ENCODE measurements at places on chromosomes 4 and X.

- DNase-seq = no peak
Observed at GRCh38 chrX:13412208-13412600, 92.4 kb upstream of the ATXN3L start.

DNA sequence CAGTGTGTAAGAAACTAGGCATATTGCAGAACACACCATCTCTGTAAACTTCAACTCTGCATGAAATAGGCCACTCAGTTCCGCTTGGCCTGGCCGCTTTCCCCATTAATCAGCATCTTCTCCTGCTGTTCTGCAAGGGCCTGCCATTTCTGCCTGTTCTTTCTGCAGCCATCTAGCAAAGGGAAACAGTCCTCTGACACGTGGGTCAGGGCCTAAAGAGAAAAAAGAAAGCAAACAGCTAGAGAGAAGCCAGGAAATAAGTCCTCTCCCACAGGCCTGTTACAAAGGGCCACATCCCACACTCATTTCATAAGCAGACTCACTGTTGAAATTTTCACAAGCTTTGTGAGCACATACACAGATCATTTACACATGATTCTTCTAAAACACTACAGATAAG is 130.1 kb downstream of the PDE5A start:
- no peak for DNase-seq

GRCh38 chrX:135543924-135544323 is 23.5 kb downstream of the INTS6L start:
- no peak for DNase-seq

DNA sequence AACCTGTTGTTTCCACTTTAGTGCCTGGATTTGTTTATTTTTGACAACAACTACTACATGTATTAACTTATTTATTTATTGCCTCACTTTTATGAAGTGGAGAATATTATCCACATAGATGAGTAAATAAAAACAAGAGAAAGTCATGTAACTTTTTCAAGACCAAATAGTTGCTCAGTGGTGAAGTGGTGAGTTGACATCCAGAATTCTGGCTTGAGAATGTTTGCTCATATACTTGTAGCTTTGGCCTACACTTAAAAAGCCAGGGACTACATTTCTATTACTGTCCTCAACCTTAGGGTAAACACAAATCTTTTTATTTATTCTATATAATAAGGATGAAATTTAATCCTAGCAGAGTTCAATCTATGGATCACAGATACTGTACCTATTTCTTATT is 47.7 kb upstream of the GALNTL6 start:
- DNase-seq = no peak

- no peak for DNase-seq
Observed at GRCh38 chr4:1043162-1043561, 31.7 kb downstream of the FGFRL1 start.

DNA sequence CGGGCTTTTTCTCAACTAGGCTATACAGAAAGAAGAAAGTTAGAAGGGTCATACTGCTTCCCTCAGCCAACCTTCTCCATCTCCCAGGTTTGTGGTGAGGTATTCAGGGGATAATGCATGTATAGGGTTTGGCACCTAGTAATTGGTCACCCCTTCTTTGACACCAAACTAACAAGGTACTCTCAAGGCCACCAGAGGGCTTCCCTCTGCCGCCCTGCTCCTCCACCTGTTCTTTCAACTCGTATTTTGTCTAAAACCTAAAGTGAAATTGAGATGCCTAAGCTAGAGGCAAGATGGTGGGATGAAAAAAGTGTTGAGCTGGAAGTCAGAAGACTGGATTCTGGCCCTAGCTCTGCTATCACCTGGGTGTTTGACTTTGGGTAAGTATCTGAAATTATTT is 22.0 kb downstream of the CT47C1 start:
- DNase-seq = no peak

- no peak for DNase-seq
Observed at GRCh38 chrX:9656277-9656676, 109.4 kb downstream of the GPR143 start.

DNA sequence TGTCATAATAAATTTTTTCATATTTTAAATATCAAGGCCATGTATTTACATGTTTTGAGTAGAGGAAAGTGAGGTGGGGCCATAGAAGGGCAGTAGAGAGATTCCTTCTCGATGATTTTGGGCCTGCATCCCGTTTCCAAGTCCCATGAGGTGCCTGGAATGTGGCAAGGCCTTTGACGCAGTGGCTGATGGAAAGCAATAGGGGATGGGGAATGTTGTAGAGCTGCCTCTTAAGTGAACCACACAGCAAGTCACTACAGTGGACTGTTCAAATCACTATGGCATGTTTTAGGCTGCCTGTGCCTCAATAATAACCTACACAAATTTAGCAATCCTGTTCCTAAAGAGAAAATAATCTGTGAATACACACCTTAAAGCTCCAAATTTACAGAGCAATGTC is 48.3 kb downstream of the ANXA5 start:
- DNase-seq = no peak

DNA sequence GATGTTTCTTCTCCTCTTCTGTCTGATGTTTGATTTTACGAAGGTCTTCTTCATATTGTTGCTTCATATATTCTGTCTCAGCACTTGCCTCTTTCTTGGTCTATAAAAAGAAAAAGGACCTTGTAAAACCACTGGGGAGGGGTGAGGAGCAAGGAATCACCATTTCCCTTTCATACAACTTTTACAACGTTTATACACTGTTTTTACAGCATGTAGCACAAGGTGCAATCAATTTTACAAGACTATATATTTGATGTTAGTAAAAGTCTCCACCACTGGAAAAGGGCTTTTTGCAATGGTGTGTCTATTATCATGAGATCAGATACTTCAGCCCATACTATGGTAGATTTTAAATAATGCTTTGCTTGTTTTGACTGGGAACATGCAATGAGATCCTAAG is 76.3 kb downstream of the FAM184B start:
- no peak for DNase-seq

DNA sequence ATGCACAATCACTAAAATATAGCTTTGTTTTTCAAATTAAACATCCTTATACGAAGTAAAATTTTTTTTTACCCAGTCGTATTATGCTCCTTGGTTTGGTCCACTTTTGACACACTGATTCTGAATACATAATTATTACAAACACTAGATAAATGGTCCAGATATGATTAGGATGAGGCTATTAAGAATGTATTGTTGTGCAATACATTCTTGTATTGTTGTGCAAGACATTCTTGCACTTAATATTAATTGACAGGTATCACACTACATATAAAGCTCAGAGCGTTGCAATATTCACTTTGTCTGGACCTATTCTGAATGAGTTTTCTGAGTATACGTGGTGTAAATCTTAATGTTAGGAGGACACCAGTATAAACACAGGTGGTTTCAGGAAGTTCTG is 464.0 kb downstream of the CFAP47 start:
- DNase-seq = no peak

DNA sequence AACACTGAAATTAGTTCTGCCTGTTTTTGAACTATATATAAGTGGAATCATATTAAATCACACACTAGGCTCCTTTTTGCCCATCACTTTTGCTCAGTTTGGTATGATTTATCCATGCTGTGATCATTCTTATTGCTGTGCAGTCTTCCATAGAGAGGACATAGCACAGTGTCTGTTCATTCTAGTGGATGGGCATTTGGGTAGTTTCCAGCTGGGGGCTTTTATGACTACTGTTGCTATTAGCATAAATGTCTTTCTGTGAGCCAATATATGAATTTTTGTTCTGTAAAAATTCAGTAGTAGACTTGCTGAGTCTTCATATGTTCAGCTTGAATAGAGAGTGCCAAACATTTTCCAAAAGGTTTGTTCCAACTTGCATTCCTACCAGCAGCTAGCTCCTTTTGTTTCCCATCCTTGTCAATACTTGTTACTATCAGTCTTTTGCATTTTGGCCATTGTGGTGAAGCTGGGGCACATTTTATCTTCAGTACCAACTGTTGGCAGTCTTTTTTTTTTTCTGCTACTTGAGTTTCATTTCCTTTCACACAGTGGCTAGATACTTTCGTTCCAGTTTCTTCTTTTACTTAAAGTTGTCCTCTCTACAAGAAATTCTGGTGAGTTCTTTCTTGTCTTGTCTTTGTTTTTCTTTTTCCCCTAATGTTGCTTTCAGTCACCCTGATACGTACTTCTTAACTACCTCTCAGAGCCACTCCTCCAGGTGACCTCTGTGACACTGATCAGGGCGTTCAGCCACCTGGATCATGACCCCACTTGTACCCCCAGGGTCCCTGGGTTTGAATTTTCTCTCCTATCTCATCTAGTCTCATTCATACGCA is 87.0 kb downstream of the ANXA3 start:
- no peak for DNase-seq

GRCh38 chr4:38387348-38387747 is 276.7 kb upstream of the KLF3 start:
- no peak for DNase-seq

- DNase-seq = no peak
Observed at GRCh38 chr4:67286724-67287123, 258.6 kb downstream of the CENPC start.

GRCh38 chr4:176627916-176628315 is 164.8 kb downstream of the VEGFC start:
- DNase-seq = no peak

DNA sequence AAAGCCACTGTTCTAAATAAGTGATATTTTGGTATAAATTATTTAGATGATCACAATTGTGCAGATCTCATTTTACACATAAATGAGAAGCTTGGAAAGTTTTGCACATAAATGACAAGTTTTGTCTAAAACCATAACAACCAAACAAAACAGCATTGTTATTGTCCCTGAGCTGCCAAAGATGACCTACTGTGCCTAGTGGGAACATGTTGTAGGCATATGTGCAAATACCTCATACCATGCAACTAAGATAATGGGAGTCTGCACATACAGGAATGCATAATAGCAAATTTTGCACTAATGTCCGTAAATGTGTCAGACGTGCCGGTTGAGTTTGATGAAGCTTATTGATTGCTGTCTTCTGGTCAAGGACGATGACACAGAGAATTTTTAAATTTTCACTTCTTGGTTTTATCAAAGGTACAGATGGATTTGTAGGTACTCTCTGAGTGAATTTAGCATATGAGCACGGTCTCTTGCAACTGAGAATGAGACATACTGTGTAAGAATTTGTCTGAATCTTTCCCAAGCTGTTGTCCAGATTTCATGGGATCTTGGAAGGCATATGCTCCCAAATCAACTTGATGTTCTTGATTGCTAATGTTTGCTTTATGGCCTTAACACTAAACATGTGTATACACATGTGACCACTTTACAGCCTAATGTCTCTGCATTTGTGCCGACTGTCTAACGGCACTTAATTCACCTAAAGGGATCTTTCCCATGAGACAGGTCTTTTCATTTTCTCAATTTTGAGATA is 1133.5 kb downstream of the FAT4 start:
- DNase-seq = peak; percentile 26

GRCh38 chr4:80990851-80991250 is 39.7 kb upstream of the BMP3 start:
- DNase-seq = no peak

GRCh38 chr4:41145571-41146078 is 68.7 kb downstream of the APBB2 start:
- DNase-seq = no peak

- no peak for DNase-seq
Observed at GRCh38 chr4:108940634-108941033, 177.8 kb upstream of the ETNPPL start.

DNA sequence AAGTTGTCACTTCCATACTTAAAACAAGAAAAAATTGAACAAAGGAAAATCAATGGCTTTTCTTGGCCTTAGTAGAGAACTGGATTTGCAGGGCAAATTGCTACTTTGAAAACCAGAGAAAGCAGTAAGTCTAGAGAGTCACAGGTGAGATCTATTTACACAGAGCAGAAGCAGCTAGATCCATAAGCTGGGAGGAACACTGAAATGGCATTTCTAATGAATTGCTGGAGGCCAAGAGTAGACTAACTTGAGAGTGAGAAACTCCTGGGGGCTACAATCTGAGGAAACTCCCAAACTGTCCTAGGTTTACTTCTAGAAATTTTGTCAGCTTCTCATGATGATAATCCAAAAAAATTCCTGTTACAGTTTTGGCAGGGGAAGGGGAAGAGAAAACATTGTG is 133.3 kb downstream of the SPCS3 start:
- DNase-seq = no peak

- DNase-seq = no peak
Observed at GRCh38 chr4:27011401-27011800, 150.8 kb downstream of the STIM2 start.

- DNase-seq = no peak
Observed at GRCh38 chr4:78254893-78255292, 197.8 kb downstream of the FRAS1 start.

DNA sequence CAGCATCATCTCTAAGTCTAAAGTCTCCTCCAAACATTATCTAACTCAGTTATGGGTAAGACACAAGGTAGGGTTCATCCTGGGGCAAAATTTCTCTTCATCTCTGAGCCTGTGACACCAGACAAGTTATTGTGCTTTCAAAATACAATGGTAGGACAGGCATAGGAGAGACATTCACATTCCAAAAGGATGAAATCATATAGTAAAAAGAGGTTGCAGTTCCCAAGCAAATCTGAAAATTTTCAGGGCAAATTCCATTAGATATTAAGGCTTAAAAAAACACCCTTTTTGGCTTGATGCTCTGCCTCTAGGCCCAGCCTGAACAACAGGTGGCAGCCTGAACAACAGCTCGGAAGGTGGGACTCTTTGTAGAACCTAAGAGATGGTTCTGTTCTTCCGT is 448.3 kb upstream of the SLIT2 start:
- no peak for DNase-seq

DNA sequence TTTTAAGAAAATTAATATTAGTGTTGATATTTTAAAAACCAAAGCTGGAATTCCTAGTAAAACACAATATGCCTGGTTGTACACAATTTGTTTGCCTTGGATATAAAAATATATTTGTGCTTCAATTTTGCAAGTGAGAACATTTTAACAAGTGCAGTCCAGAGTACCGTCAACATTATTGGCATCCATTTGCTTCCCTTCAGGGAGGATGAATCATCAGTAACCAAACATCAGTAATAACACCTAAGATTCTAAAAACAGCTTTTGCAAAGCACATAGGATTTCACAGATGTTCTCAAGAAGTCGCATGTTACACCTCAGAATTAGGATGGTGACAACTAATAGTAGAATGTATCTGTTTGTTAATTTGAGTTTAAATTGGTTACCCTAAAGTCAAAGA is 262.6 kb upstream of the BMP3 start:
- DNase-seq = no peak

DNA sequence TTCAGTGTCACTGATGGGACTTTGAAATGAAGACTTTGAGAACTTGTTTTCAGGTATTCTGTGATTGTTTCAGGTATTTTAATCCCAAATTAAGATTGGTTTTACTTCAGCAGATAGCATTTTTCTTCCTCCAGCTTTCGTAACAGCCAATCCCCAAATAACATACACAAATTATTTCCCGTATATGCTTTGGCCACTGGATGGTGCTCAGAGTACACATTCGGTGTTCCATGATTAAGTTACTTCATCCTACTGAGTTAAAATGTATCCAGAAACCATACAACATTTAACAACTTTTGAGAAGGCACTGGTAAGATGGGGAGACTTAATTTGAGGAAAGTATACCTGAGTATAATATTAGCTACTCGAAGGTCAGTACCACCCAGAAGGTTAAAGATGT is 233.4 kb upstream of the FAM47A start:
- DNase-seq = no peak

- DNase-seq = peak; percentile 3
Observed at GRCh38 chrX:96889726-96890125, 6.0 kb downstream of the RPA4 start.

GRCh38 chr4:10212400-10212799 is 95.8 kb upstream of the WDR1 start:
- no peak for DNase-seq

All from BJ (cell line).